ENCODE measurements at places on chromosomes 1 and 21.

DNA sequence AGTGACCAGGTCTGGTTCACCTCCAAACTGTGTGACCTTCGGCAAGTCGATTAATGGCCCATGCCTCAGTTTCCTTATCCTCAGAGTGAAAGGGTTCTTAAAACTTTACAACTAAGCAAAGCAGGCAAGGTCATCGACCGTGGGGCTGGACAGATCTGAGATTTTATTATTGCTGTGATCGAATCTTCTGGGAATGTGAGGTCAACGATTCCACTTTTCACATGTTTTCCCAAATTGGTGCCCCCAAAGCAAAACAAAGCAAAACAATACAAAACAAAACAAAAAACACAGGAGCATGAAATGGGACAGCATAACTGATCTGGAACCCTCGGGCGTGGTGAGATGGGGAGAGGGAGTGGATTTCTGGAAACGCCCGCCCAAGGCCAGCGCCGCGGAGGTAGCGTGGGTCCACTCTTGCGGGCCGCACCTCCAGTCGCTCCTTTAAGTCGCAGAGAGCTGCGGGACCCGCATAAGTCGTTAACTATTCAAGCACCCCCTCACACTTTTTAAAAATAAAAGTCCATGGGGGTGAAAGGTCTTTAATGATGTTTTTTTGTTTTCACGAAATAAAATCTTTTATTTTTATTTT, 4.2 kb upstream of the TBX15 start:
- no peak for DNase-seq

GRCh38 chr1:153210206-153210605, 7.0 kb downstream of the LELP1 start:
- DNase-seq = peak; percentile 39

DNA sequence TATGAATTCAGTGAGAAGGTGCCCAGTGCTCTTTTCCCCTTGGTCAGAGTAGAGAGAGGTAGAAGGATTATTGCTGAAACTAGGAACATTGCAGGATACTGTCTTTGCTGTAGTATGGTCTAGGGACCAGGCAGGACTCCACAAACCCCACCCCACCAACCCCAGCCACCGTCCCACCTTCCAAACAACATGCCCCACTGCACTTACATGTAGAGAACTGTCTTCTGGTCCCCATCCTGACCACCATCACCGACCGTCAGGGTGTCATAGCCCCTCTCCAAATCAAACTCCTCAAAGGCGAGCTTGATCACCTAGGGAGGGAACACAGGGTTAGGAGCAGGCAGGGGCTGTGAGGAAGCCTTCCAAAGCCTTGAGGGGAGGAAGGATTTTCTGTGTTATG, 71.7 kb upstream of the HMGB4 start:
- no peak for DNase-seq

GRCh38 chr21:46661211-46661625, 25.7 kb downstream of the PRMT2 start:
- DNase-seq = no peak

GRCh38 chr1:164704954-164705353, 146.0 kb downstream of the PBX1 start:
- DNase-seq = no peak

DNA sequence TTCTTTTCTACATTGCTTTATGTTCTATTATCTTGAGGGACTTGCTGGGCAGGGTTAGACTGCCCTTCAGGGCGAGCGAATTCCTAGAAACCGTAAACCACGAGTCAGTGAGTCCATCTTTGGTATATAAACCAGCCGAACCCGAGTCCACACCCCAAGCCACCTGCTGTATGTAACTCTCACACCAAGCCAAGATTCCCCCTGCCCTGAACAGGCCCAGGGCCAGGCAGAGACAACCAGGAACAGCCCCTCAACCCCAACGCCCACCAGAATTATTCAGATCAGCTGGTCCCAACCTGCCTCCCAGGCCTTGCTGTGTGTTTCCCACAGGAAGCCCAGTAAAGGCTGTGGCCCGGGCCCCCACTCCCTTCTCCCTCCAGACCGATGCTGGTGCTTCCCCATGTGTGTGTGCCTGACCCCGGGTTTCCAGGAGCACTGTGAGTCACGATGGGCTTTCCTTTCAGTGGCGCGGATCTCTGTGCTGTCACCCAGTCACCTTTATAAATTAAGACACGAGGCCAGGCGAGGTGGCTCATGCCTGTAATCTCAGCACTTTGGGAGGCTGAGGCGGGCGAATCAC, 17.1 kb downstream of the KIF17 start:
- no peak for DNase-seq

- no peak for DNase-seq
These were observed 8.6 kb downstream of the EDEM3 start for GRCh38 chr1:184745929-184746638.

DNA sequence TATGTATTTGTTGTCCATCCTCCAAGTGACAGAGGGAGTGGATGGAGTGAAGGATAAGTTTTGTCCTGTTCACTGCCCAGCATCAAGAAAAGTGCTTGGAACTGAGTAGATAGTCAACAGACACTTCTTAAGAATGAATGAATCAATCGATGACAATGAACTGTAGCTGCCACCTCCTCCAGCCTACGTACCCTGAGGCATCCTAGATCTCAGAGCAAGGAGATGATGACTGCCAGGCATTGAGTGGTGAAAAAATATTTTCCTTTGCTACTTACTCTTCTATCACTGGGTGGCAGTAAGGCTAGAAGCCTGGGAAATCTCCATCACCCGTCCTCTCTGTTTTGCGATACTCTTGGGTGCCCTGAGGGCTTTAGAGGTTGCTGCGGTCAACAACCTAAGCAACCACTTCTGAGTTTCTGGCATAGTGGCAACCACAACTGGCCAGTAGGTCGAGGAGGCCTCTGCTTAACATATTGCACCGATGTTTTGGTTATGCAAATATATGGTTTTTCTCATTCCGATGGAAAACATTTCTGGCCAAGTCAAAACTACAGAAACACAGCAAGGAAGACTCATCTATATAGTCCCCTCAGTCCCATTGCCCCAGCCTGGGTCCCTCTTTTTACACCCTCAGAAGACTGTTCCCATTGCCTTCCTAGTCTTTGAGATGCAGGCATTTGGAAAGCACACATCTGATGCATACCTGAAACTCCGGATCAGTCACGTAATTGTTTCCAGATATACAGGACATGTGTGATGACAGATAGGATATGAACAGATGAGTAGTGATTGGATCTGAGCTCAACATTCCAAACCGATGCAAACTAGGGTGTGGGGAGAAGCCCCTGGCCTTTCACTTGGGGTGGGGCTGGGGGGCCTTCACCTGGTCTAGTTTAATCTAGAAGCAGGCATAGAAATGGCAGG, 136.8 kb downstream of the RUNX1 start:
- no peak for DNase-seq

GRCh38 chr1:201267481-201268229, 15.7 kb upstream of the PKP1 start:
- no peak for DNase-seq

DNA sequence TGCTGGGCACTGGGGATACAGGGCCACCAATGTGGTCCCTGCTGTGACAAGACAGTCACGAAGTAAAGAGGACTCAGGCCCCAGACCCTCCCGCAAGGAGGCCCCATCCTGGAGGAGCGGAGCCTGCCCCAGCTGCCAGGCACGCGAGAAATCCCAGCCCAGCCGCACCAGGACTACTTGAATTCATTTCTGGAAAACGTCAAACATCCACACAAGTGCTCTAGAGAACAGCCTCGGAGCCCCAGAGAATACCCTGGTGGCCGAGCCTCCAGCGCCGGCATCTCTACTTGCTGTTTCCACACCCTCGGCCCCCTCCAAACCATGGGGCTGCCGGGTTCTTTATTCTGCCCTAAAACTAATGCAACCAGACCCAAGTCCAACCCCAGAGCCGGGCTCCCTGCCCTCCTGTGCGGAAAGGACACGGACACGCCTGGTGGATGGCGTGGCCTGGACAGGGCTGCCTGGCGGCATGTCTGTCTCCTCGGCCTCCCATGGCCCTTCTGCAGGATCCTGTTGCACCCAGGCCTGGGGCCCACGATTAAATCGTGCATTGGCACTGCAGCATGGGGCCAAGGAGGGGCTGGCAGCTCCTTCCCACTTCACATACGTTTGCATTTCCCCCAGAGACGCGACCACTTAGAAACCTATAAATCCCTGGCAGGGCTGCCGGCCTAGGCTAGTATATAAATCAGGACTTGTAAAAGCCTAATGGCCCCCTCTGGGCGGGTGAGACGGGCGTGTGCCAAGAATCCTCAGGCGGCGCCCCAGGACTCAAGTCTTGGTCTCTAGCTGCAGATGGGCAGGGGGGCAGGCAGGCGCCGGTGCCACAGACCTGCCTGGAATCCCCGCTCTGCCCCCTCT, 41.2 kb downstream of the DMRTB1 start:
- DNase-seq = peak; percentile 68

DNA sequence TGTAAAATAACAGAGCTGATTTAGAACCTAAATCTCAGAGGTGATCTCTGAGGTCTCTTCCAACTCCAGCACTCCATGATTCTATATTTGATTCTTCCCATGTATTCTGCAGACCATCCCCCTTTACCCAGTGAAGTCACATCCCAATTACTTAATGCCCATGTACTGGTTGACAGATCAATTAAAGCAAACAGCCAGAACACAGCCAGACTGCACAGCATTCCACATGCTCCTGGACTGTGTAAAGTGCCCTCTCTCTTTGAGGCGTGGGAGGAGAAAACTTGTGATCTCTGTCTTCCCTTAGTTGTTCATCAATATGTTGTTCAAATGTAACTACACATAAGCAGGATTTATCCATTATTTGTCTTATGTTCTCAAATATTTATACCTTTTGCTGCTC, 18.1 kb downstream of the NOS1AP start:
- no peak for DNase-seq

- peak; percentile 10 for DNase-seq
These were observed 77.1 kb downstream of the CLSTN1 start for GRCh38 chr1:9746651-9747050.

GRCh38 chr1:172641492-172641891, 17.4 kb upstream of the FASLG start:
- DNase-seq = no peak

DNA sequence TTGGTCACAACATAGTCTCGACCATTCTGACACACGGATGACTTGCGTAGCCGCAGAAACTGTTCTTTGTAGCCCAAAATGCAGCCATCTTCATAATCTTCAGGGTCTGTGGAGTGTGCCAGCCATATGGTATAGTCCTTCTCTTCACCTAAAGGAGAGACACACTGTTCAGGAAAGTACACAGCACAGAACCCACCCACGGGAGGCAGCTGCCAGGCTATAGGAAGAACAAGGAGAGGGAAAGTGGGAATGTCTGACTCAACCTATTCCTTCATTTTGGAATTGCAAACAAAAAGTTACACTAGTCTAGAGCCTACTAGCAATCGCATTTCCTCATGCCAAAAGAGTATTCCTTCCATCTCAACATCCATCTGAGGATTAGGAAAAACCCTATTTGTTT, 16.2 kb upstream of the MYBPHL start:
- DNase-seq = no peak

- DNase-seq = no peak
These were observed 12.0 kb downstream of the F11R start for GRCh38 chr1:161008869-161009510.

- peak; percentile 83 for DNase-seq
These were observed 137.5 kb downstream of the NOS1AP start for GRCh38 chr1:162206749-162207635.

DNA sequence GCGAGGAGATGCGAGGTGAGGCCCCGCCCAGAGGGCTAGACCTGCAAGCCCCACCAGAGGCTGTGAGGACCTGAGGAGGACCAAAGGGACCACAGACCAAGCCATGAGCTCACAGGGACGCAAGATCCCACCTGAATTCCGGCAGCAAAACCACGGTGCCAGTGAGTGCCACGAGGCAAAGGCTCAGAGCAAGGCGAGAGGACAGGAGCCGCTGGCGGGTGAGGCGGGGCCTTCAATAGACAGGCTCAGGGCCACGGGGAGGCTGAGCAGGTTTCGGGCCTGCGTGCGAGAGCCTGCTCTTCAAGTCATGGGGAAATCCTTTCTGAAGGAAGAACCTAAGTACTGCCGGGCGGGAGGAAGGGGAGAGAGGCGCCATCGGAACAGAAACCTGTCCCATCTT, 7.1 kb upstream of the TMEM240 start:
- no peak for DNase-seq

GRCh38 chr21:38712664-38713063, 93.1 kb upstream of the ETS2 start:
- DNase-seq = no peak

- DNase-seq = no peak
These were observed 15.4 kb downstream of the KCNJ15 start for GRCh38 chr21:38272215-38272614.

GRCh38 chr1:159214149-159214760, 9.6 kb downstream of the ACKR1 start:
- no peak for DNase-seq

- no peak for DNase-seq
These were observed 41.0 kb downstream of the LDLRAD2 start for GRCh38 chr1:21853131-21853427.

DNA sequence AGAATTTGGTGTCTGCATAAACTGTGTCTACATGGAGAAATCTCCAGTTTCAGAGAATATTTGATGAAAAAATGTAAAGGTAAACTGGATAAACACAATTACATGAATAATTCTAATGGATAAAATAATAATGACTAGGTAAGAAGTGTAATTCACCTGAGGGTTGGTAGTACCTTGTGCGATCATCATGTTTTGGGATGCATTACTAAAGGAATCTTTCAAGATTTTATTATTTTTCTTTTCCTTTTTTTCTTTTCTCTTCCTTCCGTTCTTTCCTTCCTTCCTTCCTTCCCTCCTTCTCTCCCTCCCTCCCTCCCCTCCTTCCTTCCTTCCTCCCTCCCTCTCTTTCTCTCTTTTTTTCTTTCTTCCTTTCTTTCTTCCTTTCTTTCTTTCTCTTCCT, 818.7 kb downstream of the LTN1 start:
- DNase-seq = no peak

GRCh38 chr1:228007049-228007800, 427 bp downstream of the WNT3A start:
- no peak for DNase-seq

GRCh38 chr1:11721311-11721710, 14.6 kb upstream of the AGTRAP start:
- no peak for DNase-seq

DNA sequence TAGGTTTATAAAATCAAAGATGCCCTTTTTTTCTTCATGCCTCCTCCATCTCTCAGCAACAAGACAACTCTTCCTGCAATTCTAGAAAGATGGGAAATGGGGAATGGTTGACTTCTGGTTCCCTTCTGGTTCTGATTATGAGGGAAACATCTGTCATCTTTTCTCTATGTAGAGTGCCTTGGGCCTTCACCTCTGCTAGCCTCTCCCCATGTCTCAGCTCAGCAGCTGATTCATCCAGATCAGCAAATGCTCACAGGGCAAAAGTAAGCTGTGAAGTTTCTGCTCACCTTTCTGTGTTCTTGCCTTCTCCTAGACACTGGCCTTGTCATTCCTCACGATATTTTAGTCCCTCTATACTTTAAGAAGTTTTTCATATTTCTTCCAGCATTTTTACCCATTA, 17.8 kb upstream of the BECN2 start:
- DNase-seq = no peak

- no peak for DNase-seq
These were observed 10.1 kb downstream of the KRTAP22-2 start for GRCh38 chr21:30580132-30580531.
